ENCODE measurements at places on chromosomes 7 and 10.

GRCh38 chr7:29139796-29140195, 6.5 kb downstream of the CPVL start:
- no peak for DNase-seq

GRCh38 chr7:28149291-28150101, 31.1 kb downstream of the JAZF1 start:
- DNase-seq = no peak

DNA sequence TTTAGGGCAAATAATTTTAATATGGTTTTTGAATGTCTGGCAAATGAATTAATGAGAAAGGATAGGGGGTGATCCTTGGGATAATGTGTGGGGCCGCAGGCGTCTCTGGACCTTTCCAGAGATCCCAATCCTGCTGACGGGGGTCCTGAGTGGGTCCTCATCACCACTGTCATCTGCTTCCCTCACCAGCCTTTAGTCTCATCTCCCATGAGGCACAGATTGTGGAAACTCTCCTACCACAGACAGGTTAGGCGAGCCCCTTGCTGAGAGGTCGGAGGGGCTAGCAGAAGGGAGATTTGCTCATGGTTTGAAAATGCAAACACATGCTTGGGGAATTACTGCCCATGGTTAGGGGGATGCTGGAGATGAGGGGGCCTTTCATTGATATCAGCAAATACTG, 484.6 kb downstream of the RPS24 start:
- DNase-seq = no peak

DNA sequence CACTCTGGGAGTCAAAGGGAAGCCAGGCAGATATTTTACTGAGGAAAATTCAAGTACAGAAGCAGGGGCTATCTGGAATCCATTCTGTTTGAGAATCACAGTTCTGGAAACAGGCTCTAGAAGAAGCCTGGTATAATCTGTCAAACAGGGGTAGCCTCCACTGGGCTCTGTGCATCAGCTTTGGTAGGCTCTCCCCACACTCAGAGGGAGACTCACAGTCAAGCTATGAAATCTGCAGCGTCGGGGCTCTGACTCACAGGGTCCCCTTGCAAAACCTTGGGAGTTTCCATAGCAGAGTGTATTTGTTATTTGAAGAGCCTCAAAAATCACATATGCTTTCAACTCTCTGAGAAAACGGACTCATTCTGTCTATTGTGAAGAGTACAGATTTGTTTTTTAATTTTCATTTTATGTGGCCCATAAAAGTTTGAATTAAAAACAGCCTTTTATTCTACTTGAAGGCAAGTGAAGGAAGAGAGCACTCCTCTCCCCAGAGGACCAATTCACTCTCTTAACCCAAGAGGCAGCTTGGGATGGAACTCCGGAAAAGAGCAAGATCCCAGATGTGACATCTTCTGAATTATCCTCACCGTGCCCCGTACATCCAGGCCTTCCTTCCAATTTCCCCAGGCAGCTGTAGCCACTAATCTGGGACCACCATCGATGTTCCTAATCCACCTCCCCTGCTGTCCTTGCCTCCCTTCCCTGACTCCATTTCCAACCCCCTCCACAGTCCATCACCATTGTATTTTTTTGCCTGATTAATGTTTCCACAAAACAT, 590.9 kb upstream of the MGMT start:
- no peak for DNase-seq

GRCh38 chr10:108375691-108376090, 1211.2 kb upstream of the SORCS1 start:
- no peak for DNase-seq

- no peak for DNase-seq
Observed at GRCh38 chr10:29131952-29132547, 156.8 kb upstream of the LYZL1 start.

- no peak for DNase-seq
Observed at GRCh38 chr7:26594553-26594952, 269.8 kb downstream of the SKAP2 start.

DNA sequence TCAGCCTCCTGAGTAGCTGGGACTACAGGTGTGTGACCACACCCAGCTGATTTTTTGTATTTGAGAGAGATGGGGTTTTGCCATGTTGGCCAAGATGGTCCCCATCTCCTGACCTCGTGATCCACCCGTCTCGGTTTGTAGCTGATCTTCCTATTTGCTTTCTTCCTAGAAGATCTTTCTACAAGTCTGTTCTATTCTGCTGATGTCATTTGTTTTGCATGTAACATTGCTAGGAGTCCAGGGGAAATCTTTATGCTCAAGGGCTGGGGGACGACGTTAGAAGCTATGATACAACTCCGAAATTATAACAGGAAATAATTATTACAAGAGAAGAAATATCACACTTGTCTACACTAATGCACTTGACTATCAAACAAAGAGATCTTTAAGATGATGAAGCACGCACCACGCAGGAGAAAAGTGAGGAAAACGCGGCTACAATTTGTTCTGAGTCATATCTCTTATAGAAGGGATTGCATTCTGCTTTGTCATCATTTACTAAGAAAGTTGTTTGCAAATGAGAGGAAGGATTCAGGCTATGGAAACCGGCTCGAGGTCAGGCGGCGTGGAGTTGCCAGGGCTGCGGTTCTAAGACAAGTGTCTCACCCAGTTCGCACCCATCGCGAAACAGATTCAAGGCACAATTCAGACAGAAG, 103.0 kb upstream of the CARD11 start:
- no peak for DNase-seq

DNA sequence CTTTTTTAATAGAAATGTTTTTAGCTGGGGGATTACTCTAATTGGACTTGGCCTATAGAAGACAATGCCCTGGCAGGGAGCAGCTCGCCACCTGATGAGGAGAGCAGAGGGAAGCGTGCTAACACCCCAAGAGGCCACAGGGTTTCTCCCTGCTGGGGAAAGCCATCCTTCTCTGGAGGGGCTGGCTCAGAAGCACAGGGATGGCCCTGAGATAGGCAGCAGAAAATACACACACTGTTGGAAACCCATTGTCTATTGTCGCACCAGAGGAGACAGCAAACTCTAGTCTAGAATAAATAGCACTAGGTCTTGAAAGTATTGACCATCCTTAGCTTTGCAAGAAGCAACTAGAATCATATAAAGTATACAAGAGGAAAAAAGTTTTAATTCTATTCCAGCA, 5.4 kb downstream of the COBL start:
- DNase-seq = no peak

All from T-helper 2 cell (primary cell).